ENCODE measurements at places on chromosomes 4 and X.

DNA sequence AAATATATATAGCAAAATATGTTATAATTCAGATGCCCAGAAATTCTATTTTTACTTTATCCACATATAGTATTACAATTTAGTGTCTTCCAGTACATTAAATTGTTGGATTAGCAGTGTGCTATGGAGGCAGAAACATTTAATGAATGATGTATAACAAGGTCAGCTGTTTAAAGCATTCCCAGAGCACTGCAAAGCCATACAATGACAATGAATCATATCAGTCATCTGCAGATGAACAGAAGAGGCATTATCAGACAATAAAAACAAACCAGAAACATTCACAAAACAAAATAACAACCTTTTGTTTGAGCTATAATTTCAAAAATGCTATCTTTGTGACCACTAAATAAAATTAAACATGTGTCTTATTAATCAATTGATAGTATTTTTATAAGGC is 524.2 kb downstream of the FAT4 start:
- DNase-seq: no peak

- DNase-seq: no peak
Observed at GRCh38 chr4:14865804-14866203, 136.5 kb upstream of the CPEB2 start.

- no peak for DNase-seq
Observed at GRCh38 chr4:147236806-147237205, 244.1 kb upstream of the EDNRA start.

- no peak for DNase-seq
Observed at GRCh38 chr4:55613621-55614020, 21.6 kb upstream of the PDCL2 start.

DNA sequence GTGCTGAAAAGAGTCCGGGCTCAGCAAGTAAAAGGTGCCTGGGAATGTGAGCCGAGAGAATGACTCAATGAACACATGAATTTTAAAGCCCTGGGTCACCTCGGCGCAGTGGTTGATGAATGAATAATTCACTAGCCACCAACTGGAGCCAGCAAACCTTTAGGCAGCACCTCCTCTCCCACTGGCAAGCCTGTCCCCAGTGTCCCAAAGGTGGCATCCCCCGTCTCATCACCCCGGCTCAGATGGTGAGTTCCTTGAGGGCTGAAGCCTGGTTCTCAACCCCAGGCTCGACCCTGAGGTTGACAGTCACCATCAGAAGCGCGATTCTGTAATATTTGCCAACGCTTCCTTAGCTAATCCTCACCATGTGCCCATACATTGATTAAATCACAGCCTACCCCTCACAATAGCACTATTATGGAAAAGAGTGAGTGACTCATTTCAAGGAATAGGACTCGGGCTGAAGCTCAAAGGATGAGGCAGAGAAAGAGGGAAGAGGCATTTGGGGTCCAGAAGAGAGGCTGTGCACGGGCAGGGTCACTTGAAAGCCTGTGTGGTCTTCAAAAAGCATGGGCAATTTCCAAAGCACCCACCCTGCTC is 2.7 kb upstream of the CCNQ start:
- DNase-seq: no peak

GRCh38 chr4:21986307-21986706 is 37.7 kb upstream of the KCNIP4 start:
- no peak for DNase-seq

GRCh38 chrX:44462850-44463249 is 79.8 kb downstream of the FUNDC1 start:
- DNase-seq: no peak

DNA sequence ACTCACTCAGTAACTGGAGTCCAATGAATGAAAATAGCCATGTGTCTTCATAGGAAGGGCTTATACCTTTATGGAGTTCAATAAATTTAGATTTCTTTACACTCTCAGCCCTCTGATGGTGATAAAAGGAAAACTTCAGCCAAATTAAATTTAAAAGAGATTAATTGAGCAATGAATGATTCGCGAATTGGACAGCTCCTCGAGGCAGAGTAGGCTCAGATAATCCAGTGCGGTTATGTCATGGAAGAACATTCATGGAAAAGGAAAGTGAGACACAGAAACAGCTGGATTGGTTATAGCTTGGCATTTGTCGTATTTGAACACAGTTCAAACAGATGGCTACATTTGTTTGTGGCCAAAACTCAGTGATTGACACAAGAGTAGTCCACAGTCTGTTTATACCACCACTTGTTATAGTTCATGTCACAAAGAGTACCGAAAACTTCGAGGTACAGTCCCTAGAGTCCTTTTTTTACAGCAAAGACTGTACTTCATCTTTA is 54.6 kb upstream of the TACR3 start:
- DNase-seq: no peak

GRCh38 chr4:5772528-5773270 is 61.7 kb downstream of the EVC start:
- no peak for DNase-seq

- no peak for DNase-seq
Observed at GRCh38 chrX:94493405-94493804, 819.4 kb downstream of the FAM133A start.

GRCh38 chr4:140137671-140138070 is 16.3 kb downstream of the MAML3 start:
- DNase-seq: no peak

DNA sequence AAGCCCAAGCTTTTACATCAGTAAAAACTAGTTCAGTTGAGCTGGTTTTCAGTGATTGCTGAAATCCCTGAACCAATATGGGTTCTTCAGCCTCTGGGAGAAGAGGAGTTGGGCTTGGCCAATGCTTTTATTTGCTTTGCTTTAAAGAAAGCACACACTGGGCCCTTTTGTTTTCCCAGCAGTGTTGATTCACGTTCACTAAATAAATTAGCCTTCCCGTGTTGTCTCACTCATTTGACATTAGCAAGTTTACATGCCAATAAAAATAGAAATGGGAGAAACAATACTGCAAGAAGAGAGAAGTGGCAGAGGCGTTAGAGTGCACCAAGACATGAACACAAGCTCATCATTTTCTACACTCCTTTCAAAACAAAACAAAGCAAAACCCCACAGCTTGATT is 136.2 kb downstream of the SHROOM3 start:
- DNase-seq: no peak

Measured in stimulated activated CD8-positive, alpha-beta memory T cell treated with anti-CD3 and anti-CD28 coated beads, Interleukin-4, amount 100 ng/mL, for 1 hour (primary cell).